ENCODE measurements at places on chromosomes 5 and 9. TPM values are rescaled to one million over a fixed set of nuclear protein-coding genes. Genes with fewer than 3 reads are reported as not detected.

GRCh38 chr5:147372191-147372590 lies 137.4 kb downstream of the STK32A start:
- no peak overlapping the region for H3K4me3 ChIP-seq
- no peaks in the 10 kb centered on the region for H3K36me3 ChIP-seq
- peaks cover 19% of the 10 kb centered on the region for H3K27me3 ChIP-seq
- no peak overlapping the region for H3K27ac ChIP-seq
- H3K4me1 ChIP-seq: no peaks in the 10 kb centered on the region
- DNase-seq: no peak

DNA sequence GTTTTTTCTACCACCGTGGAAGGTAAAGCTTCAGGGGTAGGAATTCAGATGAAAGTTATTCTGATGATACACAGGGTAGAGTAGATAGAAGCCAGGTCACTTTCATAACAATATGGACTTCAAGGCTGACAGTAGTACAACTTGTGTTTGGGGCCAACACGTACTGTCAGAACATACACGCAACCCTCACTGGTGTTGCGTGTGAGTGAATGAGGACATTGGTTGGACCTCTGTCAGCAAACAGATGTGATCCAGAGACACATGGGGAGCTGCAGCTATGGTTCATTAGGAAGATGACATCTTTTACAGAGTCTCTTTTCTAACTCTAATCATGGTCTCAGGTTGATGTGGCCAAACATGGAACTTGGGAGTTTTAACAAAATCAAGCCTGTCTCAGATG lies 70.1 kb upstream of the MOCS2 start:
- H3K4me3 ChIP-seq: no peak overlapping the region
- H3K4me1 ChIP-seq: no peaks in the 10 kb centered on the region
- H3K27ac ChIP-seq: no peak overlapping the region
- no peaks in the 10 kb centered on the region for H3K36me3 ChIP-seq
- no peak for DNase-seq
- H3K27me3 ChIP-seq: no peaks in the 10 kb centered on the region

GRCh38 chr9:137055385-137056364 lies 1.8 kb upstream of the ENTPD2 start:
- H3K36me3 ChIP-seq: no peaks in the 10 kb centered on the region
- peak; percentile 42 for DNase-seq
- no peaks in the 10 kb centered on the region for H3K4me1 ChIP-seq
- H3K27me3 ChIP-seq: peaks cover 11% of the 10 kb centered on the region

GRCh38 chr5:149015561-149015960 lies 47.3 kb downstream of the SH3TC2 start:
- H3K4me3 ChIP-seq: no peak overlapping the region
- peaks cover 14% of the 10 kb centered on the region for H3K4me1 ChIP-seq
- H3K36me3 ChIP-seq: no peaks in the 10 kb centered on the region
- DNase-seq: no peak
- no peaks in the 10 kb centered on the region for H3K27me3 ChIP-seq
- no peak overlapping the region for H3K27ac ChIP-seq

GRCh38 chr9:107276966-107277710 lies 5.9 kb upstream of the RAD23B start:
- H3K4me3 ChIP-seq: no peak overlapping the region
- peaks cover 8% of the 10 kb centered on the region for H3K4me1 ChIP-seq
- H3K27me3 ChIP-seq: no peaks in the 10 kb centered on the region
- no peak overlapping the region for H3K27ac ChIP-seq
- H3K36me3 ChIP-seq: no peaks in the 10 kb centered on the region

- H3K27me3 ChIP-seq: no peaks in the 10 kb centered on the region
- H3K36me3 ChIP-seq: no peaks in the 10 kb centered on the region
- no peak overlapping the region for H3K4me3 ChIP-seq
Measured at GRCh38 chr5:31247381-31247780, 53.9 kb downstream of the CDH6 start.

GRCh38 chr5:142032747-142033631 lies 20.2 kb upstream of the GNPDA1 start:
- H3K4me1 ChIP-seq: no peaks in the 10 kb centered on the region
- no peaks in the 10 kb centered on the region for H3K27me3 ChIP-seq
- H3K27ac ChIP-seq: no peak overlapping the region
- no peak for DNase-seq
- no peak overlapping the region for H3K4me3 ChIP-seq
- H3K36me3 ChIP-seq: no peaks in the 10 kb centered on the region

DNA sequence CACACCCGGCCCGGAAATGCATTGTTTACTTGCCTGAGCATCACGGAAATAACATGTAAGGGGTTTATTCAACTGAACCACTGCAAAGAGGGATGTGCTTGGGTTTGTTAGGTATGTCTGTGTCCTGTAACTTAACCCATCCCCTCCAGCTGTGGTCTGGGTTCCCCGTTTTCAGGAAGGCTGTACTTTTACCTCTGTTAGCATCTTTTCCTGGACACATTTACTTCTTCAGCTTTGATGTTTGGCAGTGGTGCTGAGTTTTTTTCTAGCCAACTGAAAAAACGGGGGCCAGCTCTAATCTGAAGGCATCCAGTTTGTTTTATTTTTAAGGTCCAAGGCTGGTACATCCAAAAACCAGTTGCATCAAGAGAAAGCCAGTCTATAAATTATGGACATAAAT lies 561.8 kb downstream of the BNC2 start:
- no peak overlapping the region for H3K4me3 ChIP-seq
- no peaks in the 10 kb centered on the region for H3K27me3 ChIP-seq
- H3K36me3 ChIP-seq: no peaks in the 10 kb centered on the region
- H3K27ac ChIP-seq: no peak overlapping the region
- DNase-seq: no peak

- H3K27ac ChIP-seq: no peak overlapping the region
- no peaks in the 10 kb centered on the region for H3K27me3 ChIP-seq
- H3K36me3 ChIP-seq: no peaks in the 10 kb centered on the region
- H3K4me3 ChIP-seq: no peak overlapping the region
- no peak for DNase-seq
- peaks cover 6% of the 10 kb centered on the region for H3K4me1 ChIP-seq
Measured at GRCh38 chr9:5838884-5839571, 6.1 kb upstream of the ERMP1 start.

DNA sequence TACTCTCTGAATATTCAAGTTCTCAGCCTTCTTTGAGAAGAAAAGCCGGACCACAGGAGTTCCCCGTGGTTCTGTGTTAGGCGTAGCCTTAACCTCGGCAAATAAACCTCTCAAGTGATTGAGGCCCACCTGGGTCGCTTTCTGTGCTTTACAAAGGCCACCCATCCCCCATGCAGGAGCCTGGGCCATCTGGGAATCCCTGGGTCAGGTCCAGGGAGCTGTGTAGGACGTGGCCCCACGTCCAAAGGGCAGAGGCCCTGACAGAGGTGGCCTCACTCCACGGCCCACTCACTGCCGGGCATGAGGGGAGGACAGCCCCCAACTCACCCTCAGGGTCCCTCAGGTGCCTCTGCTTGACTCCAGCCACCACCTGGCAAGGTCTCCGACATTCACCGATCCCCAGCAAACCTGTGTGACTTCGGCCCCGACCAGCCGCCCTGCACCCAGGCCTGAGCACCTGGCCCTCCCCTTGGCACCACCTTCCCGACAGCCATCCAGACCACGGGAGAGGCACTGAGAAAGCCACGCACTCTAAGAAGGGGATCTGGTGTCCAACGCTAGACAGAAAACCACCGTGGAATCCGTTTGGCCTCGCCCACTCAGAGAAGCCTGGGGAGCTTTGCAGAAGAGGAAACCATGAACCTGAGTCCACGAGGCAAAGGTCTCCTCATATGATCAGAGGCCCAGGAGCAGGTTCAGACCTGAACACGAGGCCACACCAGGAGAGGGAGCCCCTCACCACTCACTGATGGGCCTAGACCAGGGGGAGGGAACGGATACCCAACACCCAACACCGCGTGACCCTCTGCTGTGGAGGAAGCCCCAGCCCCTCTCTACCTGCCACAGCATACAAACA lies 4.5 kb downstream of the SLC12A7 start:
- peaks cover 13% of the 10 kb centered on the region for H3K4me1 ChIP-seq
- no peak overlapping the region for H3K27ac ChIP-seq
- no peak overlapping the region for H3K4me3 ChIP-seq
- DNase-seq: no peak

DNA sequence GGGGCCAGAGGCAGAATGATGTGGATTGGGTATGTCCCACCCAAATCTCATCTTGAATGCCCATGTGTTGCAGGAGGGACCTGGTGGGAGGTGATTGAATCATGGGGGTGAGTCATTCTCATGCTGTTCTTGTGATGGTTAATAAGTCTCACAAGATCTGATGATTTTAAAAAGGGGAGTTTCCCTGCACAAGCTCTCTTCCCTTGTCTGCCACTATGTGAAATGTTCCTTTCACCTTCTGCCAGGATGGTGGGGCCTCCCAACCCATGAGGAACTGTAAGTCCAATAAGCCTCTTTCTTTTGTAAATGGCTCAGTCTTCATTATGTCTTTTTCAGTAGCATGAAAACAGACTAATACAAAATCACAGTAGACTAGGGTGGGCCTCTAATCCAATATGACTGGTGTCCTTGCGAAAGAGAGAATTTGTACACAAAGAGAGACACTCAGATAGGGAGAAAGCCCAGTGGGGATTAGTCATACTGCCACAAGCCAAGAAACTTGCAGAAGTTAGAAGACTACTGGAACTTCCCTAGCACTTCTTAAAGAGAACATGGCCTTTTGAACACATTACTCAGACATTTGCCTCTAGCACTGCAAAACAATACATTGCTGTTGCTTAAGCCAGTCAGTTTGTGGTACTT lies 68.4 kb downstream of the ANXA1 start:
- no peak overlapping the region for H3K27ac ChIP-seq
- H3K4me3 ChIP-seq: no peak overlapping the region
- H3K4me1 ChIP-seq: no peaks in the 10 kb centered on the region
- DNase-seq: peak; percentile 55
- H3K36me3 ChIP-seq: no peaks in the 10 kb centered on the region

The CDKN2B-AS1 gene
- not detected for total RNA-seq

The ABO gene
- not detected for total RNA-seq

The TMEM174 gene
- not detected for total RNA-seq

The MARCOL gene
- total RNA-seq: not detected

The NUTM2F gene
- not detected for total RNA-seq

The EFNA5 gene
- total RNA-seq: 16.7 TPM

The SPATA24 gene
- 4.2 TPM for total RNA-seq

All from A673 (cell line).